ENCODE measurements at places on chromosomes 5 and 9.
A peak's percentile ranks its signal among the peaks of the same experiment; 100 is the strongest.

DNA sequence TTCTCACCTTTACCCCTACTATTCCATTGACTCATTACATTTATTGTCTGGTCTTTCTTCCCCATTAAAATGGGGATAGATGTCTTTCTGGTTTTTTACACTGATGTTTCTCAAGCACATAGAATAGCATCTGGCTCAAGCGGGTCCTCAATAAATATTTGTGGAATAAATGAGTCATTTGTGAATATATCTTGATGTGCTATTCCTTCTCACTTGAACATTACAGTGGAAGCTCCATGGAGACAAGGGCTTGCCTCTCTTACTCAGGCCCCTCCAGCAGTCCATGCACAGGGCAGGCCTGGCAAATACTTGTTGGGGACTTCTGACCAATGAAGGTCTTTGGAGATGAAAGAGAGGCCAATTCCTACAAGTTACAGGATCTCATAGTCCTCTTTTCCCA lies 151.7 kb upstream of the TAS2R1 start:
- no peak for DNase-seq

DNA sequence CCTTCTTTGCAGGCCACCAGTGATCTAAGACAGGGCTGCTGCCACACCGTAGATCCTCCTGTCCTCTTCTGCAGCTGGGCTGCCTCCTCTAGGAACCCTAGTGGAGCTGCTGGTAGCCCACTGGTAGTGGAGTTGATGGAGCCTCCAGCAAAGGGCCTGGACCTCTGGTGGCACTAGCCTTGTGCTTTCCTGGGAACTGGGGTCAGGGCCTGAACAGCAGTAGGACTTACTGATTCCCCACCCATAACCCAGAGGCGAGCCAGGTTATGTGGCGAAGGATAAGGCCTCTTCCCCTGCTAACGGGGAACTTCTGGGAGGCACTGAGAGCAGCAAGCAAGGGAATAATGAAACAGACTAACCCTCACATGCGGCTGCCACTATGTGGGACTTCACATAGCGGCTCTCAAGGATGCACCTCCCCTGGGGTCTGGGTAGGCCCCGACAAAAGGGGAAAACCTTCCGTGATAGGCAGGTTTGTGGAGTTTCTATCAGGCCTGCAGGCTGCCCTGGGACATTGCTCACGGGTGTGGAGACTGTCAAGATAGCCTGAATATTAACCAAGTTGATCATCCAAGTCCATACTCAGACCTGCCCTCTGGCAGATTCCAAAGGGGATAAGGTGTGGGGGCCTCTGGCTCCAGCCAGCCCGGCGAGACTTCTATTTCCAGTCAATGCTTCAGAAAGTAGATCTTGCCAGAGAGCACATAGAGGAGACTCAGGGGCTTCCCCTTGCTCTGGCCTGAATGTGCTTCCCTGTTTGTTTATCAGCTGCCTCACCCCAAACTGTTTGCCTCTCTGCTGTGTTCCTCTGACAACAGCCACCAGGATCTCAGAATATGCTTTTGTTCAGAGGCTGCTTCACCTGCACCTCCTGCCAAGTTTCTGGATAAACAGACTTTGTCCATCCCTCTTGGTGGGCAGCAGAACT lies 7.4 kb downstream of the SLC22A4 start:
- DNase-seq = no peak

- DNase-seq = peak; percentile 50
Observed at GRCh38 chr5:178207183-178207916, 3.0 kb downstream of the HNRNPAB start.

DNA sequence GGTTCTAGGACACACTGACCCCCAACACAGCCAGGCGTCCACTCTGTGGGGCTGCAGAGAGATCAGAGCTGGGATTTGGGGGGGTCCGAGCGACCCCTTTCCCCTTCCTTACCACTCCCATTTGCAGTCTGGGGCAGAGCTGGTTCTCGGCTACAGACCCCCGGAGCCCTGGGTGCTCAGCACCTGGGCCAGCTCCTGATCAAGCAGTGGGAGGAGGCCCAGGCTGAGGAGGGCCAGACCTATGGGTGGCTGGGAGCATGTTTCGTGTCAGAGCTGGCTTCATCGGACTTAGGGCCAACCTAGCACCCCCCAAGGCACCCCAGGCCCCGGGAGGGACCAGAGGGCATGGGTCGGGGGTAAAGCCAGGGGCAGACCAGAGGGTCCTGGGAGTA lies 7.6 kb downstream of the GRIN1 start:
- no peak for DNase-seq

DNA sequence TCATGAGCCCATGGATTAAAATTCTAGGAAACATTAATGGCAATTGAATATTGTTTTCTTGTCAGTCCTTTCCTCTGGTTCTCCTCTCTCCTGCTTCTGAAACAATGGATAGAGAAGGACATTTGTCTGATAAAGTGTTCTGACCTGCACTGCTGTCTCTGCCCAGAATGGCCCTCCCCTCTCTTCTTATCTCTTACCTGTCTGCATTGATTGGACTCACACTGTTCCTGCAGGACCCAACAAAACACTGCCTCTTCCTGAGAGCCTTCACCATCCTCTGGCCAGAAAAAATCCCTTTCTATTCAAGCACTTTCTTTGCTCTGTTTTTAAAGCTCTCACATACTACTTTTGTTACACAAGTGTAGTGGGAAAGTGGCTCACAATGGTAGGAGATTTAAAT lies 143.8 kb upstream of the DHFR start:
- no peak for DNase-seq
